NCI-H2081 treated with DMSO at 0.1 percent for 48 hours (cell line): ENCODE measurements at places on chromosomes 6 and 20.

GRCh38 chr6:148518511-148519156, 176.0 kb downstream of the SASH1 start:
- no peak for DNase-seq

DNA sequence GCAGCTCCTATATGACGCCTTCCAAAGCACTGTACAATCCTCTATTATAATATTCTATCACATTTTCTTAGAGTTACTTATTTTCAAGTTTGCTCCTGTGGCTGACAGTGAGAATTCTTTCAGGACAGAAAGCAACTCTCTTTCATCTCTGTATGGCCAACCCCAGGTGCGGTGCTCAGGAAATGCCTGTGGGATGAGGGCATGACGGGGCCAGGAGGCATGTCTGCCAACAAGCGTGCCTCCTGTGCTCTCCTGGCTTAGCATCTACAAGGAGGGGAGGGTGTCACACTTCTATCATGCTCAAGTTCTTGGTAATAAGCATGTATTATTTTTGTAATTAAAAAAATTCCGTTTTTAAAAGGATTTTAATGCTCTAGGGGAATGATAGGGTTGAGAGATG, 11.4 kb downstream of the MRPL14 start:
- no peak for DNase-seq

- no peak for DNase-seq
These were observed 184.3 kb upstream of the OLIG3 start for GRCh38 chr6:137678451-137678850.

DNA sequence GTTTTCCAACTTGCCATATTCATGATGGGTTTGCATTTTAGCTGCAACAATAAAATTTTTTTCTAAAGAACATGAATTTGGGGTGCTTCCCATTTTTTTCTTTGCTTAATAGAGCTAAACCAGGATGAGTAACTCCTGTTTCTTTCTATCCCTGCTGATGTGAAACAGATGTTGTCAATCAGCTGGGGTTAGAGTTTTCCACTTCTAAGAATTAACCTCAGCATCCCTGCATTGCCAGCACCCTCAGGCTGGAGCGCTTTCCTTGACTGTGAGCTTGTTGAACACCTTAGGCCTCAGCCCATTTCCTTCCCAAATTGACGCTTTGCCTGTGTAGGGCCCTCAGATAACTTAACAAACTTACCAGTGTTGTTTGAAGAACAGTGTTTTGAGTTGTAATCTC, 74.5 kb downstream of the PTPN1 start:
- DNase-seq: no peak

DNA sequence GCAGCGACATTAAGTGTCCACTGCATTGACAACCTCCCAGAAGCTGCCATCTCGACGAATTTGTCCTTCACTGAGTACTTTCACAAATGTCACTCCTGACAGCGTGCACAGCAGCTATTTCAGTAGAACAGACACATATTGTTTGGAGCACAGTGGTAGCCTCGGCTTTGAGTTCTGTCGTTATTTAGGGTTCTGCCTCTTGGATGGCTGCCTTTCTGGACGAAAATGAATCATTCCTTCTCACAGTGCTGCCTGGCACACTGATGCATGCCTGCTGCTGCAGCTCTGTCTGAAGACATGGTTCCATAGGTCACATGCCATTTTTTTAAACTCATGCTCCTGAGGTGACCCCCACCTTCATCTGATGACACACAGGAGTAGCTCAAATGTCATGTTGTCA, 477.0 kb downstream of the C6orf118 start:
- DNase-seq: no peak

- no peak for DNase-seq
These were observed 4.0 kb downstream of the TP53TG5 start for GRCh38 chr20:45374101-45374467.

DNA sequence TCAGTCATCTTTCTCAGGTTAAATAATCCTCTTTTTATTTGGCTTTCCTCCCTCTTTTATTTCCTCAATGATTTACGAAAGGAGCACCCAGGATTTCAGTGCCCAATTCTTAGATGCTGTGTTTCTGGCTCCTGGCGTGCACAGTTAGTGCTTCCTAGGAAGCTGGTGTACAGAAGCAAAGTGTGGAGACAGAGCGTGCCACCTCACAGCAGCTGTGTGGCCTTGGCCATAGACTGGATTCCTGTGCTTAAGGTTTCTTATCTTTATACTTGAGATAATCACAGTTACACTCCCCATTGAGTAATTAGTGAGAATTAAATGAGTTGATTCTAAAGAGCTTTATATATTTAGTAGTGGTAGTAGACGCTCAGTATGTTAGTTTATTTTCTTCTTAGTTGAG, 39.7 kb upstream of the GJA1 start:
- no peak for DNase-seq

DNA sequence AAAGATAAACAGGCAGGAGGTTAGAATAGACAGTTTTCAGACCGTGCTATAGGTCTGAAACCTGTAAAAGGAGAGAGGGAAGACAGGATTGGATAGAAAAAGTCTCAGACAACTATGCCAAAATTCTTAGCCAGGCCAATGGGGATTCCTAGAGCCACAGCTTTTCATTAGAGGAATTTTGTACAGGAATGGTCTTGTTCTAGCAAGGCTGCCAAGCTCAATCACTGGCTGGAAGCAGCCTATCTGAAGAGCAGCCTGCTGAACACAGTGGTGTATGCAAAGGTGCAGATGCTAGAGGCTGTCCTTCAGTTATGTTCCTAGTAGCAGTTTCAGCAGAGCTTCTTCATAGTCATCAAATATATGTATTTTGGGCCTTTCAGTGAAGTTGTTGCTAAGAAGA, 313.1 kb downstream of the GRIK2 start:
- no peak for DNase-seq
